HFFc6 (cell line): ENCODE measurements at places on chromosomes 1 and 21.
A peak's percentile ranks its signal among the peaks of the same experiment; 100 is the strongest.

DNA sequence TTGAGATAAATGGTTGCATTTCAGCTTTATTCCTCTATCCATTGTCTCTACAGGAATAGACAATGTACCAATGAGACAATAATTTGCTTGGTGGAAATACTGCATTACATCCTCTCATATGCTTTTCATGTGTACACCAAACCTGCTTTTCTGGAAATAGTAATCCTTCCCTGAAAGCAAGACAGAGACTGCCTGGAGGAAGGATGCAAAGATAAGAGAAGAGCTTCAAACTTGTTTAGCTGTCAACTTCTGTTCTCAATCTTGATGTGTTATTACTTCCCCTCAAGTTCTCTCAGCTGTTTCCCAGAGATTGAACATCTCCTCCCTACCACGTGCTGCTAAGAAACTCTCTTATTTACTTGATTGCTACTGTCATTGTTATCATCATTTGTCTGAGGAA, 1125.4 kb upstream of the TMPRSS15 start:
- DNase-seq = no peak

- no peak for DNase-seq
Observed at GRCh38 chr1:4745560-4745959, 91.2 kb downstream of the AJAP1 start.

DNA sequence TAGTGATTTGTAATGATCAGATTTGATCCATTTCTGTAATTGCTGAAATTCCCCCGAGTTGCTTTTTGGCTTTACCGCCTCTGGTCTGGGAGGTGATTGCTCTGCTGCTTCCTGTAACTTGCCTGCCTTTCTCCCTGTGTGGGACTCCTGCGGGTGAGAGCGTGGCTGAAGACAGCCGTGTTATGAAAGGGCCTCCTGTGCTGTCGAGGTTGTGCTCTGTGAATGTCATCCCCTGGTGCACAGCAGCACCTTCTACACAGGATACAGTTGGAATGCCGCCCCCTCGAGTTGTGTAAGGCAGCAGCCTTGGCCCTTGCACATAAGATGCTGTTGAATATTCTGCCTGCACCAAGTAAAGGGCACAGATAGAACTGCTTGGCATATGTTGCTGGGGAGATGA, 5.9 kb downstream of the SOD1 start:
- no peak for DNase-seq

DNA sequence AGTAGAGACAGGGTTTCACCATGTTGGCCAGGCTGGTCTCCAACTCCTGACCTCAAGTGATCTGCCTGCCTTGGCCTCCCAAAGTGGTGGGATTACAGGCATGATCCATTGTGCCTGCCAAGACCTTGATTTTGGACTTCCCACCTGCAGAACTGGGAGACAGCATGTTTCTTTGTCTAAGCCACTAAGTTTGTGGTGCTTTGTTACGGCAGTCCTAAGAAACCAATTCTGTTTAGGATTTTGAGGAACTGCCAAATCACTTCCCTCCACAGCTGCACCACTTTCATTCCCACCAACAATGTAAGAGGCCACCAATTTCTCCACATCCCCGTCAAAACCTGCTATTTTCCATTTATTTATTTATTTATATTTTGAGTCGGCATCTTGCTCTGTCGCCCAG, 46.1 kb downstream of the CHAF1B start:
- no peak for DNase-seq

DNA sequence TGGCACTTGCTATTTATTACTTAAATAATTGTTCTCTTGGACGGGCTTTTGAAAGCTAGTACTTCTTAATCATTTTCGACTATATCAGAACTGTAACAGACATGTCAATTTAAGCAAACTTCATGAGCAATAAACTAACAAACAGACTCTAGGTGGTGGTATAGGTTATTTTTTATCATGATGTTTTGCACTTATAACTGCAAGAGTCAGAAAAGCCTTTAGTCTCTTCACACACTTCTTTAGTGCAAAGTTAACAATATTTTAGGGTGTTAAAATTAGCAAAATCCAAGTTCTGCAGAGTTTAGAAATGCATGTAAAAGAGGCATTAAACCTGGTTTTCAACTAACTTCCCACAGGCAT, 2.2 kb downstream of the NRIP1 start:
- DNase-seq = peak; percentile 8

DNA sequence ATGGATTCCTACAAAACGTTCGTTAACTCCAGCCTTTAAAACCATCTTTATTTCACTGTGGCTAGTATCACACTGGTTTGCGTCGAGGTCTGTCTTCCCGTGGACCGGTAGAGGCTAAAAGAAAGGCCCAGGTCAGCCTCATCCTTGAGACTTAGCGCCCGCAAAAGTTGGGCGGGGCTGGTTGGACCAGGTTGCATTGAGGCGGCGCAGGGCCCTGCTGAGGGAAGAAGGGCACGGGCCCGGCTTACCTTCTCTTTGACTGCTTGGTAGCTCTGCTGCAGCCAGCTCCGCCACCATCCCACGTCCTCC, 455 bp downstream of the BSDC1 start:
- peak; percentile 19 for DNase-seq

DNA sequence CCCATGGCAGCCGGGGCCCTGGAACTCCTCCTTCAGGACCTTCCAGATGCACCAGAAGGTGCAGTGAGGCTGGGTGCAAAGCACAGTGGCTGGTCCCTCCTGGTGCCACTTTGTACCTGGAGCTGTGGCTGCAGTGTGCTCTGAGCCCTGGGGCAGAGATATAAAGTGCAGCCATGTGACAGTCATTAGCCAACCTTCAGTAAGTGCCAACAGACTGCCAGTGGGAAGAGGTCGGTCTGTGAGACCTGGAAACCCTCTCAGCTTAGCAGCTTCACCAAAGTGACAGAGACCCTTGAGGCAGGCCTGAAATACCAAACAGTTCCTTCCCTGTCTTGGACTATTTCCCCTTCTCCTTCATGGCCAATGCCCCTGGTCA, 26.7 kb upstream of the NGF start:
- DNase-seq = no peak

- no peak for DNase-seq
Observed at GRCh38 chr1:33698361-33699035, 165.4 kb upstream of the HMGB4 start.

DNA sequence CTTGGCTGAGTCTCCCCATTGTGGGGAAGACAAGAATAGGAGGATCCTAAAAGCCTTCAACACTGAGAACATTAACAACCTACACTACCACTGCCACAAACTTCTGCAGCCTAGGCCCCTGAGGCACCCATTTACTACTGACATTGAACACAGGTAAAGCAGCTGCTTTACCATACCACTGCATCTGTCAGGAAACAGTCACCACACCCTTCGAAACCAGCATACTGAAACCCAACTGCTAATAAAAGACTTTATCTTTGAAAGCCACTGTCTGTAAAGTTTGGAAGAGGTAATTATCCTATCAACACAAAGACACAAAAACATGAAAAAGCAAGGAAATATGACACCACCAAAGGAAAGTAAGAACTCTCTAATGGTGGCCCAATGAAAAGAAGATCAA, 7.4 kb downstream of the IFNAR1 start:
- DNase-seq = no peak

DNA sequence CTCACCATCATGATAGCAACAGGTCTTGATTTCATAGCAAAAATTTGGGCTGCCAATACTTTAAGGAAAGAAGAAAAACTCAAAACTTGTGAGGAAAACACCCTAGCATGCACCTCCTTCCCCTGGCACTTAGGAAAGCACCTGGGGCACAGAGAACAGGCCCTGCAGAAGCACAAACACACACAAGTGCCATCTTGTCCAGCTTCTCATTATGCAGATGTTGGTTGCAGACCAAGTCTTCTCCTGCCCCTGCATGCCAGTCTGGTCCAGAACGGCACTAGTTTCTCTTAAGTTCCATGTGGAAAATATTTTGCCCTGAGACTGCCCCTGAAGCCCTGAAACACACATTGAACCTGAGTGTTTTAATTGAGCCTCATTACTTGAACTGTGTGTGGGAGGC, 6.3 kb upstream of the ETV3 start:
- DNase-seq = no peak

- DNase-seq = no peak
Observed at GRCh38 chr1:56654126-56654923, 9.2 kb downstream of the PRKAA2 start.

GRCh38 chr1:150621497-150622302, 7.7 kb downstream of the ENSA start:
- peak; percentile 59 for DNase-seq

GRCh38 chr21:32088471-32088870, 190.4 kb downstream of the MIS18A start:
- DNase-seq = no peak

- no peak for DNase-seq
Observed at GRCh38 chr1:226610671-226611070, 62.1 kb downstream of the STUM start.

- peak; percentile 32 for DNase-seq
Observed at GRCh38 chr1:53525595-53525994, 66.4 kb downstream of the DMRTB1 start.

DNA sequence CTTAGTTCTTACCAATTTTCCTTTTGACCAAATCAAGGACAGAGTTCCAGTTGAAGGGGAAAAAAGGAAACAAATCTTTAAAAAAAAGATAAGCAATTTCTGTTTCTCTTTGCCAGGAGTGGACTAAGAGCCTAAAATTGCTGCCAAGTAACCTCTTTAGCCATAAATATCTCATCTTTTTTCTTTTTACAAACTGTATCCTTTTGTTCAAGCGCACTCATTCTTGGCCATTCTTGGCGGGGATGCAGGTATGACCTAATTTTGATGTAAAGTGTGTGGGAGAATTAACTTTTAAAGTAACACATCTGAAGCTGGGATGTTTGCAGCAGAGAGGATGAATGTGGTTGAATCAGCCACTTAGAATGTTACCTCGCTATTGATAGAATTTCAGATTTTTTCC, 13.4 kb upstream of the KIF1B start:
- DNase-seq = no peak
